ENCODE measurements at places on chromosomes 6 and 20.

DNA sequence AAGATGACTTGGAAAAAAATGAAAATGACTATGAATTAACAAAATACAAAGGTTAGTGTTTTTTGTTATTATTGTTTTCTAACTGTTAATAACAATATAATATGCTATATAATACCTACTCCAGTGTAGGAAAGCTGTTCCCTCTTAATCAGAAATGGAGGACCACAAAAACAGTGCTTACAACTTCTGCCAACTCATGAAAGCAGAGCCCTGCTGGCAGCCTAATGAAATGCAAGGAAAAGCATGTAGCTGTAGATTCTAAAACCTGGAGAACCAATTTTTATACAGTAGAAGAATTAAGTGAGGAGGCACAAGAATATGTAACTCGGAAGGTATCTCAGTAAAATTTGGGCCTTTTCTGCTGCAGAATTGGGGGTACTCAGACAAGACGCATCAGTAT, 29.4 kb downstream of the PHIP start:
- DNase-seq, result no peak

DNA sequence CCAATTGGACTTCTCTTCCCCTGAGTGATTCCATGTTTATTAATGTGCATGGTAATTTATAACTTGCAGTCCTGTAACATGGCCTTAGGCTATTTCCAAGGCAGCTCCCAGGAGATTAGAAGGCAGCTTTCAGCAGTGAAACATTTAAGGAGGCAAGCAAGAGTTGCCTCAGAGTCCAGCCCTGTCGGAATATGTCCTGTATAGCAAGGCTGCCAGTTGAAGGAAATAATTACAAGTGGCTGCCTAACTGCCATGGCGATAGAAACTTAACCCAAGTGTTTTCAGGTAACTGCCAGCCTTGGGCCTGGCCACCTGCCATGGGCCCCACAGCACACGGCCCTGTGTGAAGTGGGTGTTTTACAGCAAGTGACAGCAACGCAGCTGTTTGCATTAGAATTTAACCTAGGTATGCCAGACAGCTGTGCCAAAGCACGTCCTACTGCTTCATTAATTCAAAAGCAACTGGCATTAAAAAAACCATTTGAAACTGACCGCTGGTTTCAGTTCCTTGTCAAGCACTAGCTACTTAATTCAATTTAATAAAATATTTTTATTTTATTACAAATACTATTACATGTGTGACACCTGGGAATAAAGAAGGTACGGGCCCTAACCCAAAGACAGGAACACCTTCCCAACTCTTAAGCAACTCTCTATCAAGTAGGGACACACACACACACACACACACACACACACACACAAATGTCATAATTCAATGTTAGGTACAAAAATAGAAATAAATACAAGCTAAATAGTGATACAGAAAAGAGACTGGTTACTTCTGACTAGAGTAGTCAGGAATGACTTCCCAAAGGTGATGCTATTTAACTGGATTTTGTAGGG, 151.8 kb upstream of the HEY2 start:
- DNase-seq, result no peak

GRCh38 chr6:52571099-52571755, 5.6 kb downstream of the TRAM2 start:
- DNase-seq, result peak; percentile 56

DNA sequence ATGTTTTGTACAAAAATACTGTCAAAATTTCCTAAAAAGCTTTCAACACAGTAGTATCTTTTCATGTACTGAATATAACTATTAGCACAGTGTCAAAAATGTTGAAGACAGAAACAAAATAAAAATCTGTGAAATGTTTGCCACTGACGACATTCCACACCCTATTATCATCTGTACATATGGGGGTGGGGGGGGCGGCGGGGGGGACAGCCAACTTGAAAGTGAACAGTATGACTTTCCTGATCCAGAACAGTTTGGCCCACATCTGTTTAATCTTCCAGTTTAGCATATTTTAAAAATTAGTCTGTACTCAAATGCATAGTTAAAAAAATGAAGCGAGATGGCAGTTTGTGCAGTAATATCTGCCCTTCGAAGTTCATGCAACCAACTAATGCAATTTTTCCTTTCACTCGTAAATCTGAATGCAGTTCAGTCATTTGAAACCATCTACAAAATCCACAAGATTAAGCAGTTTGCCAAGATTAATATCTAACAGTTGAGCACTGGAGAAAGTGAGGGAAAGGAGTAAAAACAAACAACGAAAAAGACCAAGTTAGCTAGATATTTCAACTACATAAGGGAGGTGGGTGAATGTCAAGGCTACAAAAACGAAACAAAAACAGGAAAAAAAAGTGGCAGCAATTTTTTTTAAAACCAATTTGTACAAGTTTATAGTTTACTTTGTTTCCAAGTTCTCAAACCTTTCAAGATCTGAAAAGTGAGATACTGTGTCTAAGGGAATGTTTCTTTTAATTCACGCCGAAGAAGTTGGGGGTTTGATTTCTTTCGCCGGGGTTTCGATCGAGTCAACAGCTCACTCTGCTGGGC, 1.9 kb downstream of the CITED2 start:
- no peak for DNase-seq

DNA sequence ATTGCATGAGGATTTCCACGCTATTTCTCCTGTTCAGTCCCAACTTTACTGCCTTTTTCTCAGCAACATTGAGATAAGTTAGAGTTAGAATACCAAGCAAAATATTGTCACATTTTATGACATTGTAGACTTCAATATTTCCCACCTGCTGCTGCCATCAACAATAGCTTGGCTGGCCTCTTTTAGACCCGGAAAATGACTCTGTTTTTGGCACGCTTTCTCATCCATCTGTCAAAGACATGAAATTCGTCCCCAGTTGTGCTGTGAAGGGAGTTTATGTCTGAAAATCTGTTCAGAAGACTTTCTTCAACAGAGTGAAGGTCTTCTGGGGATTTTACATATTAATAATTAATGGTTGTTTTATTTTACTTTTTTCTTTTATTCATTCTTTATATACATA, 857.3 kb downstream of the FRK start:
- no peak for DNase-seq

GRCh38 chr6:106112433-106112832, 26.3 kb downstream of the PRDM1 start:
- DNase-seq, result no peak

- no peak for DNase-seq
Measured at GRCh38 chr20:10939331-10939941, 265.6 kb upstream of the JAG1 start.

DNA sequence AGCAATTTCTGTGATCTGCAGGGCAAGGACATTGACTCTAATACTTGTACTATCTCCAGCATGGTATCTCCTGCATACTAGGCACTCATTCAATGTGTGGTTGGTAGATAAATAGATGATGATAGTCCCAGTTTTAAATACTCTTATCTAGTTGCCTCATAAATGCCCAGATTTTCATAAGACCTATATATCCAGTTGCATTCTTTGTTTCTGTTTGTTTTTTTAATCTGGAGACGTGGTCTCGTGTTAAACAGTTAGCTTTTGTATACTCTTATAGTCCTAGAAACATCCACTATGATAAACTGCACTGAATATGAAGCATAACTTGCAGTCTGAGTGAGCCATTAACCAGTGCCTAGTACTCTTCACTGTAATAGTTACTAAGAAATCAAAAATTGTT, 35.5 kb upstream of the SUMO4 start:
- DNase-seq, result no peak

DNA sequence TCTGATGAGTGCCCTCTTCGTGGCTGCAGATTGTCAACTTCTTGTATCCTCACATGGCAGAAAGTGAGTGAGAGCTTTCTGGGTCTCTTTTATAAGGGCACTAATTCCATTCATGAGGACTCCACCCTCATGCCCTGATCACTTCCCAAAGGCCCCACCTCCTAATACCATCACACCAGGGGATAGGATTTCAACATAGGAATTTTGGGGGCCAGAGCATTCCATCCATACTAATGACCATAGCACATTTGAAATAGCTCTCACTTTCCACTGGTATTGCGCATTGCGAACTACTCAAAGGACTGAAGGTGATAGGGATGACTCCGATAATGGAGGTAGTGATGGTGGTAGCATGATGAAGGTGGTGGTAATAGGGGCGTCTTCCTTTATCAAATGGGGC, 324.3 kb downstream of the PRL start:
- DNase-seq, result no peak

- DNase-seq, result no peak
Measured at GRCh38 chr6:168717491-168717890, 276.5 kb downstream of the SMOC2 start.

DNA sequence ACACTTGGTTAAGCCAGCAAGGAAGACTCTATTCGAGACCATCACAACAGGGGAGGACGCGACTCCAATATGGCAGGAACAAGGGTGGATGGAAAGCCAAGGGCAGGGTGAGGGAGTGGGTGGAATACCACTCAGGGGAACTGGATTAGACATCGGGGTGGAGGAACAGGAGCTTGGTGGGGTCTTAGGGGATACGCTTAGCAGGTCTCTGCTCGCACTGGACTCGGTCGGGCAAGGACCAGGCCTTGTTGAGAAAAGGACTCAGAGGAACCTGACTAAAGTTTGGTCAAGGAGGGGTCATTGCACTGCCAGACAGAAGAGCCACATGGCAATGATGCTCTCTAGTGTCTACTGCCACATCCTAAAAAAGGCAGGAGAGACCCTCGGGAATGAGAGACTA, 10.5 kb downstream of the DUSP22 start:
- DNase-seq, result no peak

- DNase-seq, result no peak
Measured at GRCh38 chr6:143697076-143697800, 19.5 kb downstream of the PHACTR2 start.

DNA sequence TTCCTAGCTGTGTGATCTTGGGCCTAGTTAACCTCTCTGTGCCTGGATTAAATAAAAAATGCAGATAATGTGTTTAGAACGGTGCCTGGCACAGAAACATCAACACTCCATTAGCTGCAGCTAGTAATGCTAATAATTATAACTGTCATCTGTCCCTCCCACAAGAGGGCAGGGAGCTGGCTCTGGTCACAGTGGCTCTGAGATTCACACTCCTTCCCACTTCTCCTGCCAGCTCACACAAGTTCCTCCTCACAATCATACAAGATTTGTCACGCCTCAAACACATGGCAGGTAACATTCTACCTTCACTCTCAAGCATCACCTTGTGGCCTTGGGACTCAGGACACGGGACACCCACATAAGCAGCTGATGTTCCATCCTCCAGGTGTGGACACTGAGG, 2.4 kb downstream of the ADA start:
- DNase-seq, result no peak

DNA sequence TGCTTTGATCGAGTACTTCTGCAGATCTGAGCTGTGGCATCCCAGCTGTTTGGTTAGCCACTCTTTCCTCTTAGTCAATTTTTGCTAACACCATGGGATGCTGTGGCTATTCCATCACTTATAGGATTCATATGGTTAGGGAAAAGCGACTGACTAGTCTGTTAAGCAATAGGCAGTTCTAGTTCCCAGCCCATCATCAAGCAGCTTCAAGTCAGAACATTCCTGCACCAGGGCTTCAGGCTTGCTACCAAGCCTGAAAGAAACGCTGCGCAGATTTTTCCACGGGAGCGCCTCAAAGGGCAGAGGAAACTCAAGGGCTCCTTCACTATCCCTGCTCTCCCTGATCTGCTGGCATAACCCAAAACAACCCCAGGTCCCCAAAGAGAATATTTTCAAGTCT, 159.8 kb upstream of the SUPT3H start:
- DNase-seq, result no peak

DNA sequence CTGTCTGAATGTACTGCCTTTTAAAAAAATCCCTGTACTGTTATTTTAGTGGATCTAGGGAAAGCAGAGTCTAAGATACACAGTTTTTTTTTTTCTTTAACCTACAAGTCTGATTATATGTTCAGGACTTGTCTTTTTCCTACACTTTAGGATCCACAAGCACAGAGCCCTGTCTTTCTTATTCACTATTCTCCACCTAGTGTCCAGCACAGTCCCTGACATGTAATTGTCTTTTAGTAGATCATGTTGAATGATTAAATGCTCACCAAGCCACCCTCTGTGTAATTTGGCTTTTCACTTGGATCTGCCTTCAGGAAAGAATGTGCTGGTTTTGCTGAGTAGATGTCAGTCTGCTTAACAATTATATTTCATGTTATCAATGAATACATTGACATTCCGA, 35.8 kb upstream of the YWHAB start:
- no peak for DNase-seq

- DNase-seq, result no peak
Measured at GRCh38 chr6:124683507-124683906, 278.7 kb upstream of the RNF217 start.

- DNase-seq, result no peak
Measured at GRCh38 chr6:6246544-6246943, 73.9 kb downstream of the F13A1 start.

- no peak for DNase-seq
Measured at GRCh38 chr20:37309936-37310590, 20.6 kb downstream of the MANBAL start.

- DNase-seq, result no peak
Measured at GRCh38 chr6:38527371-38527770, 112.4 kb downstream of the BTBD9 start.

GRCh38 chr6:16712255-16712930, 48.9 kb downstream of the ATXN1 start:
- DNase-seq, result no peak

- DNase-seq, result no peak
Measured at GRCh38 chr20:41329435-41330342, 10.9 kb upstream of the LPIN3 start.

DNA sequence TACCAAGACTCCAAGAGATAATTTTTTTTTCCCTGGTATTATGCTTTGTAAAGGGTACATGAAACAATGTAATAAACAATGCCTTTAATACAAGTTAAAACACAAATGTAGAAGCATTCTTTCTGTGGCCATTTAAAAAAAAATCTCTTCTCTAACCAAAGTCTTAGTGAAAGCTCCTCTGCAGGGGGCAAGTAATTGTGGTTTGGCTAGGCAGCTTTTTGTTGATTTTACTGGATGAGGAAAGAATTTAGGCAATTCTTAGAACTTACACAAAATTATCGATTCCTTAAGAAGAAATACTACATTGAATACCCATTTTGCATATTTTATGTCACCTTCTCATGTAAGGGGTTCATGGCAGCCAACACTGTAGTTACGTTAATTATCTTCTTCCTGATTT, 12.4 kb downstream of the TFB1M start:
- no peak for DNase-seq
